ENCODE measurements at places on chromosomes 1 and 21.

GRCh38 chr1:33260439-33260838 is 4.1 kb downstream of the ZNF362 start:
- no peak for DNase-seq

GRCh38 chr1:2972879-2973575 is 48.2 kb upstream of the ACTRT2 start:
- no peak for DNase-seq

GRCh38 chr21:8998946-8999681 is 1522.3 kb upstream of the TPTE start:
- no peak for DNase-seq

DNA sequence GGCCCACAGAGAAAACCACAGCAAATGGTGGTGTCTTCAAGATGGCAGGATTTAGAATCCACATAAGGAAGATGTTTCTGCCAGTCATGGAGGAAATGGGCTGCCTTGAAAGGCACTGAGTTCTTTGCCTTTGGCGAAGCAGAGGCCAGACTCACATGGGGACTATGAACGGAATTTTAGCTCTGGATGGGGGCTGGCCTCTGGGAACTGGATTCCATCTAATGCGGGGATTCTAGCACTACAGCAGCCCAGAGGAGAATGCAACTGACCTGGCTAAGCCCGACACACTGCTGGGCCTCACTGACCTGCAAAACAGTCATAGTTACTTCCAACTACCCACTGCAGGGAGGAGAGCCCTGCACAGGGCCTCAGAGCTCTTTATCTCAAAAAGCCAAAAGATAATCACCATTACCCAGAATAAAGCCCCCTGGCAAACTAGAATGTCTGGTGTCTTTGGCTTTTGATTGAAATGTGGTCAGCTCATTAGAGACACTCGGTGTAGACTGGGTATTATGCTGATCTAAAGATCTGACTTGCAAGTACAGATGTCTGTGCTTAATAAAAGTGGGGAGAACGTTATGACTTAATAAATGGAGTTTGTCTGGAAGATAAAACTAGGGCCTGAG is 11.6 kb downstream of the HCRTR1 start:
- no peak for DNase-seq

DNA sequence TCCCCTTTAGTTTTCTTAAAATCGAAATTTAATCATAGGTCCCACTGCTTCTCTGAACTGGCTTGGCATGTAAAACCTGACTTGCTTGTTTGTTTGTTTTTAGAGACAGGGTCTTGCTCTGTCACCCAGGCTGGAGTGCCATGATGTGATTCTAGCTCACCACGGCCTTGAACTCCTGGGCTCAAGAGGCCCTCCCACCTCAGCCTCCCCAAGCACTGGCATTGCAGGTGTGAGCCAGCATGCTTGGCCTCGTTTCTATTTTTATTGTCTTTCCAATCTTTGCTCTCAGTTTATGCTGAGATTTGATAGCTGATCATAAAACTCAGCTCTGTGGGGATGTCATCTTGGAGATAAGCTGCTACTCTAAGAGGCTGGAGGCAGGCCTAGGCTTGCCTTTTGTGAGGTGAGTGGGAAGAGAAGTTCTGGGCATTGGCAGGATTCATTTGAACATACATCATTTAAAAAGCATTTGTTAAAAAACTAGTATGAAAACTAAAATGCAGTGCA is 51.5 kb upstream of the GCLM start:
- no peak for DNase-seq
